ENCODE measurements at places on chromosomes 3 and 15.

GRCh38 chr3:149023951-149024350, 32.6 kb downstream of the GYG1 start:
- no peak for DNase-seq

- DNase-seq: peak; percentile 58
Observed at GRCh38 chr3:49173116-49173791, 1.9 kb downstream of the KLHDC8B start.

DNA sequence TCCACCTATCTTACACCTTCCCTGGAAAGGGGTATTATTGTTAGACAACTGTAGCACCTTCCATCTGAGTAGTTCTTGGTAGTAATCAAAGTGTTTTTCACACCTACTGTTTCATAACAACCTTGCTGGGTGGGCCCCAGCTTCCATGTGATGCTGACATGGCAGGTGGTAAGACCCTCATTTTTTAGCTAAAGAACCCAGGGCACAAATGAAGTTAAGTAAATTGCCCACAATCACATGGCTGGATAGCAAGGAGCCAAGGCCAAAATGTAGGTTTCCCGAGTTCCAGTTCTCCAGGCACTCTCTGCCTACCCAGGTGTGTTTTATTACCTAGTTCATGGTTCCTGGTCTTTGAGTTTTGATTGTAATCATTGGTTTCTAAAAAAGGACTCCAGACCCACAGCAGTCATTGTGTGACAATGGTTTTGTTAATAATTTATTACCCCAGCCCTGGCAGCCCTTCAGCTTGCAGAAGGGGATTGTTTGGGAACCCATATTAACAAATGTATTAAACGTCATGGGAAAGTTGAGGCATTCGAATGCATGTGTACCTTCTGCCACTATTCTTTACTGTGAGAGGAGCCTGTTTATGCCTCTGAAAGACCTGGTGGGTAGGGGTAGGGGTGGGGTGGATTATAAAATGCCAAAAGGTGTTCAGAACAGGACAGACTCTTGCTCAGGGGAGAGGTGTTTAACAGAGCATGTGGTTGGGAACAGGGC, 222.2 kb upstream of the BHLHE40 start:
- DNase-seq: no peak

DNA sequence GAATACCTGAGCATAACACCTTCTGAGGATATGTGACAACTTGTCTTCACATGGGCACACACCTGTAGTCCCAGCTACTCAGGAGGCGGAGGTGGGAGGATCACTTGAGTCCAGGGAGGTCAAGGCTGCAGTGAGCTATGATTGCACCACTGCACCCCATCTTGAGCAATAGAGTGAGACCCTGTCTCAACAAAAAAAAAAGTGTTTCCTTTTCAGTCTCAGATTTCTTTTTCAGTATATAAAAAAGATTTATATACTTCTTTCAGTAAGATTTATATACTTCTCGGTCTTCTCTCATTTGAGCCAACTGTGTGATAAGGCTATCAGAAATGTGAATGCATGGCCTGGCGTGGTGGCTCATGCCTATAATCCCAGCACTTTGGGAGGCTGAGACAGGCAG, 84.9 kb upstream of the SKOR1 start:
- DNase-seq: no peak

DNA sequence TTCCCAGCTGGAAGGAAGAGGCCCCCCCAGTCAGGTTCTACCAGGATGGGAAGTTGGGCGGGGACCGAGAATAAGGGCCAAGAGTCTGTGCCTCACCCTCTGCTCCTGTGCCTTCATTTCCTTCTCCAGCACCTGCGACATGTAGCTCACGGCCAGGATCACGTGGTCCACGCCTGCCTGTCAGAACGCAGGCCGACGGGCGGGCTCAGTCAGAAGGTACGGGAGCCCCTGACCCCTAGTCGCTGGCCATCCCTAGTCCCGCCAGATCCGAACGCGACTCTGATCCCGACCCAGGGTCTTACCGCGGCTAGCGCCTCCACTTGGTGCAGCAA, 489 bp downstream of the GMPPB start:
- DNase-seq: peak; percentile 25
